ENCODE measurements at places on chromosomes 6 and 20.

- DNase-seq = no peak
Observed at GRCh38 chr6:32610682-32611296, 21.1 kb upstream of the HLA-DRB1 start.

DNA sequence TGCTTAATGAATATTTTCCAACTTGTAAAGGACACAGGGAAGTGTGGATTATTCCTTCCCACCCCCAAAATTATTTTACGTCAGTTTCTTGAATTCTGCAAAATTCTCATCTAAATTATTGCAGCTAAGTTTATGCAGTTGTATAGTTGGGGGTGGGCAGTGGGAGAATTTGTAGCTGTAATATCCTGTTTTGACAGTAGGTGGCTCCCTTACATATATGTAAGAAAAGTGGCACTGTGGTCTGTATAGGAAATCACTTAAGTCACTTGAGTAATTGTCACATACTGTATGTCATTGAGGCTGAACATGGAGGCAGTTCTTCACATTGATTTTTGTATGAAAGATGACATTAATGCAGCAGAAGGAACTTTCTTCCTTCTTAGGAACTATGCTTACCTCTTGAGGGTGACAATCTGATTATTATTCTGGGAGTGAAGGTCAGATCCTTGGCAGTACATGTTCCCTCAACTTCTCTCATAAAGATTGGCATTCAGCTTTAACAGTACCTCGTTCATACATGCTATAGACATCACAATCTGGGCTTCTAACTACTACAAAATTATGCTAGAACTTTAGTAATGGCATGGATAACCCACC, 14.6 kb upstream of the CFAP206 start:
- no peak for DNase-seq

GRCh38 chr6:39301606-39302005, 12.6 kb downstream of the KCNK17 start:
- no peak for DNase-seq

DNA sequence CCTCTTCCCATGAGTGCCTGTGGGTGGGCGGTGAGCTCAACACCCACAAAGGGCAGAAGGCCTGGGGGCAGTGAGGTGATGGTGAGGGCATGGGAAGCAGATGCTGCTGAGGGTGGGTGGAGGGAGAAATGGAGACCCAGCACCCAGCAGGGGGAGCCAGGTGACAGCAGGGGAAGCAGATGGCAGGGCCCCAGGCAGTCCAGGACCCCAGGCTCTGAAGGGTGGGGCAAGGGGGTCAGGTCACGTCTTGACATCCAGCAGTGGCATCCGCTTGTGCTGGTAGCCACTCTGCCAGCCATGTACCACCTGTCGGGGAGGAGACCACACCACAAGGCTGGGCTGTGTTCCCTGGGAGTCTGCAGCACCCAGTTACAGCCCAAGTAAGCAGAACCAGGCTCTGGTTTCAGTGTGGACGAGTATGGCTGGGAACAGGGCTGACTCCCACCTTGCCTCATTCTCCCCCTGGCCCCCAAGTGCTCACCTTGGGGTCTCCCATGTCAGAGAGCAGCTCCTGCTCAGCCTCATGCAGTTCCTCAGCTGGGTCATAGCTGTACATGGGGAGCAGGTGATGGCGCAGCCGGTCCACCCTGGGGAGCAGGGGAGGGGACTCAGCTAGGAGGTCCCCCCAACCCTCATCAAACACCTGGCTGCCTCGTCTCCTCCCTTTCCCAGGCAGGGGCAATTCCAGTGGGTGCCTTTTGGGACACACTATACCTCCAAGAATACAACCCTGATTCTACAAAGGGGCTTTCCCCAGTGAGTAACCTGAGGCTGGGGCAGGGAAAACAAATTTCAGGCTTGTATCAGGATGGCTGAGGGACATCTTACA, 2.0 kb downstream of the SMIM29 start:
- no peak for DNase-seq

Data from GOT3 (cell line).